ENCODE measurements at places on chromosomes 16 and 17. TPM values are rescaled to one million over a fixed set of nuclear protein-coding genes. Genes with fewer than 3 reads are reported as not detected.

GSG1L gene
- total RNA-seq: not detected

PLEKHM1 gene
- 10.0 TPM for total RNA-seq

TNFRSF17 gene
- total RNA-seq: not detected

SLC16A6 gene
- 0.32 TPM for total RNA-seq

KRT28 gene
- total RNA-seq: not detected

RPA1 gene
- 35.9 TPM for total RNA-seq

CES1 gene
- 0.16 TPM for total RNA-seq

SLC52A1 gene
- under 0.01 TPM for total RNA-seq

ABCC6 gene
- total RNA-seq: not detected

WSB1 gene
- 229 TPM for total RNA-seq

LGALS9B gene
- total RNA-seq: not detected

DRC3 gene
- total RNA-seq: 0.49 TPM

ASPSCR1 gene
- 25.6 TPM for total RNA-seq

HOXB5 gene
- total RNA-seq: 0.25 TPM

LRRC37A gene
- total RNA-seq: 0.81 TPM

KRTAP3-2 gene
- not detected for total RNA-seq

UMOD gene
- total RNA-seq: not detected

GLTPD2 gene
- total RNA-seq: not detected

KRT12 gene
- total RNA-seq: not detected

RAB26 gene
- 0.49 TPM for total RNA-seq

PRAC1 gene
- total RNA-seq: not detected

CD300H gene
- not detected for total RNA-seq

KRTAP17-1 gene
- not detected for total RNA-seq

SLC12A3 gene
- total RNA-seq: not detected

AGRP gene
- not detected for total RNA-seq

TMC7 gene
- total RNA-seq: 6.6 TPM

CES2 gene
- 14.2 TPM for total RNA-seq

CCP110 gene
- 11.3 TPM for total RNA-seq

PDE6G gene
- 3.5 TPM for total RNA-seq

HYDIN gene
- not detected for total RNA-seq

KLHL10 gene
- total RNA-seq: under 0.01 TPM

STX1B gene
- total RNA-seq: not detected

RAB37 gene
- total RNA-seq: 0.65 TPM

LPCAT2 gene
- 23.9 TPM for total RNA-seq

All from bladder microvascular endothelial cell (primary cell).